ENCODE measurements at places on chromosomes 6 and 20.

DNA sequence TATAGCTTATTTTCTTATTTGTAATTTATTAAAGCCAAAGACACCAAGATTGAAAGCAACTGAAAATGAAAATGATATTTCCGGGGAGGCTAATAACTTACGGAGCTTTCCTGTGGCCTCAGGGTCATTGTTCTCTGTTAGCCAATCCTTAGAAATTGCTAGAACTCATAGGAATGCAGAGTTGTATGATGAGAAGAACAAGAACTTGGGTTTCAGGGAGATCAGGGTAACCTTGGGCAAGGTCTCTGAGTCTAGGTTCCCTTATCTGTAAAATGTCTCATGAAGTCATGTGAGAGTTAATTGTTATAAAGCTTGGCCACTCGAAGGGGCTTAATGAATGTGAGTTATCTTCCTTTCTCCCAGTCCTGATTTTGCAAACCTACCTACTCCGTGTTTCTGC, 20.1 kb upstream of the SERINC3 start:
- no peak for DNase-seq

DNA sequence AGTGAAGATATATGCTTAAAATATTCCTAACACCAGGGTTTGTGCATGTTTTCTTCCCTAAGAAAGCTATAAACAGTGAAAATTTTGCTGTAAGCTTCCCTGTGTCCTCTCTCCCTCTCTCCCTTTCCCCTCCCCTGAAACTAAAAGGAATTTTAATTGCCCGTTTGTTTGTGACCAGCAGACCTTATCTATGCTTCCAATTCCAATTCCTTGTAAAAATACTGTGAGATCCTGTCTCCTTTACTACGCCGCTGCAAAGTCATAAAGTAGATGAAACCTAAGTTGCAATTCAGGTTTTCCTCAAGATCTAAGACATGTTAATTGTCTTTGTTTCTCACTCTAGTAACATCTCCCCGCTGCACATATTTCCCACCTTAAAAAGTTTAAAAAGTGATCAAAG, 82.3 kb downstream of the DNAH8 start:
- DNase-seq, result no peak

- DNase-seq, result no peak
These were observed 54.0 kb upstream of the SNX9 start for GRCh38 chr6:157768863-157769551.

DNA sequence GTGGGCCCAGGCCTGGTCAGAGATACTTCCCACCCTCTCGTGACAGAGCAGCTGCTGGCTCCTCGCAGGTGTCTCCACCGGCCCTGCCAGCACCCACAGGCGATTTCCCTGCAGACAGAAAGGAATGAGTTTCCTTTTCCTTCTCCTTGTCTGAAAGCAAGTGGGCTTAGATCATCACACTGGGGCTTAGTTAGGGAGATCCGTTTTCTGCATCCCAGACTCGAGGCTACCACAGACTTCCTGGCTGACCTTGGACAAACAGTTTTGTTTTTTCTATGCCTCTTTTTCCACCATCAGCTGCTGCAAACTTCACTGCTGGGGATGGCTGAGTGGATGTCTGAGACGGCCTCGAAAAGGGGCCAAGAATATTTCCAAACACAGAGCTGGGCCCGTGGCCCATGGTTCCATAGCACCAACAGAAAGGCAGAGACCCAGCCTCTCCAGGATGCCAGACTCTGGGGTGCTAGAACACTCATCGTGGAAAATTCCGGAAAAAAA, 86.5 kb downstream of the BANF2 start:
- peak; percentile 60 for DNase-seq

DNA sequence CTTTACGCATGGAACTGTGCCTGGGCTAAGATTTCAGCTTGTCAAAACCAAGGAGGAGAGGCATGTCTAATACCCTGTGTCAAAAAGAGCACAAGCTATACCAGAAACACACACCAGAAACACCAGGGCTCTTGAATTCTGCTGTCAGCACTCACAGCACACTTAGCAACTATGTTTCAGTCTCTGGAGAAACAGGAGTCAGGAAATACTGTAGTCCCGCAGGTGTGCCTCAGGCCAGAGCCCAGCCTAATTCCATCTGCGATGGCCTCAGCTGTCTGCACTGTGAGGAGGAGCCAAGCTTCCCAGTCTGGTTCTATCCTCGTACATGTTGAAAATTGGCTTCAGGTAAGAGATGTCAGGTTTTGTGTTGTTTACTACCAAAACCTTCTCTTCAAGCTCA, 31.6 kb downstream of the MTRES1 start:
- no peak for DNase-seq
